GM20000 (cell line): ENCODE measurements at places on chromosomes 3 and 15.

DNA sequence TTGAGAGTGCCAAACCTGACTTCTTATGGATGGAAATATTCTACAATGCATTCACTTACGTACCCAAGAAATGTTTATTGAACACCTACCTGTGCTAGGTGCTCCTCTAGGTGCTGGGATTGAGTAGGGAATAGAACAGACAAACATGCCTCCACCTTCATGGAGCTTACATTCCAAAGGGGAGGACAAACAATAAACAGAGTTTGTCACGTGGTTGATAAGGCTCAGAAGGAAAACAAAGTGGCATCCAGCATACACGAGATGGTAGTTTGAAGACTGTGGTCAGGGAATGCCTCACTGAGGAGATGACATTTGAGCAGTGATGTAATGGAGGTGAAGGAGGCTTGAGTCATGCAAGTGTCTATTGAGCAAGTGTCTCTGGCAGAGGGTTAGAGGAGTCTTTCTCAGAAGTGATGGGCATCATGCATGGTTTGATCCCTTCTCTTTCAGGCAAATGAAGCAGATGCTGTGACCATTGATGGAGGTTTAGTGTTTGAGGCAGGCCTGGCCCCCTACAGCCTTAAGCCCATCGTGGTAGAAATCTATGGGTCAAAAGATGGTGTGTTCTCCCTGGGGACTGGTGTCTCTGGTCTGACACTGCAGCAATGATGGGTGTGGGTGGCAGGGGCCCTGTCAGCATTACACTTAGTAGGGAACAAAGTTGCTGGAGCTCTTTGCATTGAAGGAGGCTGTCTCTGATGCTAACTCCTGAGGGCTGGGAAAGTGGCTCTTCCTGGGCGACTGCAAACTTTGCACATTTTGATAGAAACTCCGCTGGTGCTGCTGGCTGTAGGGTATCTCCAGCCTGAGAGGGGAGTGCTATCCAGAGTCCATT is 29.7 kb upstream of the TOPBP1 start:
- no peak for DNase-seq

DNA sequence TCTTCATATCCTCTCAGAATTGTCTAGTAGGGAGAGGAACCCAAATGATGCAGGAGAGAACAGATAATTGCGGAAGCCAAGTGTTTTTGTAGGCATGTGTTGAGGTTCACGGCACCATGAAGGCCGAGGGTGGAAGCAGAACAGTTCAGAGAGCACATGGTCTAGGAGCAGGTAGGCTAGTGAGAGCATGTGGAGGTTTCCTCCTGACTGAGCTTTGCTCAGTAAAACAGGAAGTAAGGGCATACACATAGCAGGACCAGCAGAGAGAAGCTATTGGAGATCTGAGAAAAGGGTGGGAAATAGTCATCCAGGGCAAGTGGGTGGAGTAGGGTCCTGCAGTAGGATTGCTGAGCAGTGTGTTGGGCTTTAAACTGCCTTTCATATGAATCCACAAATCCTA is 491.1 kb downstream of the FHIT start:
- no peak for DNase-seq

DNA sequence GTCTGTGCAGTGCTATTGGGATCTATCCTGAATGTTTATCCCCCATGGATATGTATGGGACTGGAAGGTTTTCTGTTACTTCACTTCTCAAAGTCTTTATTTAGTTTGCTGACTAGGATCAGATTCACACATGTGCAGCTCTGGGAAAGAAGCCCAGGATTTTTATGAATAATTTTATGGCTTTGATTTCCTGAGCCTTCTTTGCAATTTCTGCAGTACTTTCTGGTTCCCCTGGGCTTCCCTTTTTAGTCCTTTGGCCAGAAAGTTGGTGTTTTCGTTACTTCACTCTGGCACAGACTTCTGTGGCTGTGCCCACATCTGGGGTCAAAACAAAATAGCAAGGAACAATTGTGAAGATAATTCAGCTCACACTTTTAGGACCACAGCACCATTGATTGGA is 721.0 kb downstream of the OTOL1 start:
- DNase-seq = no peak

DNA sequence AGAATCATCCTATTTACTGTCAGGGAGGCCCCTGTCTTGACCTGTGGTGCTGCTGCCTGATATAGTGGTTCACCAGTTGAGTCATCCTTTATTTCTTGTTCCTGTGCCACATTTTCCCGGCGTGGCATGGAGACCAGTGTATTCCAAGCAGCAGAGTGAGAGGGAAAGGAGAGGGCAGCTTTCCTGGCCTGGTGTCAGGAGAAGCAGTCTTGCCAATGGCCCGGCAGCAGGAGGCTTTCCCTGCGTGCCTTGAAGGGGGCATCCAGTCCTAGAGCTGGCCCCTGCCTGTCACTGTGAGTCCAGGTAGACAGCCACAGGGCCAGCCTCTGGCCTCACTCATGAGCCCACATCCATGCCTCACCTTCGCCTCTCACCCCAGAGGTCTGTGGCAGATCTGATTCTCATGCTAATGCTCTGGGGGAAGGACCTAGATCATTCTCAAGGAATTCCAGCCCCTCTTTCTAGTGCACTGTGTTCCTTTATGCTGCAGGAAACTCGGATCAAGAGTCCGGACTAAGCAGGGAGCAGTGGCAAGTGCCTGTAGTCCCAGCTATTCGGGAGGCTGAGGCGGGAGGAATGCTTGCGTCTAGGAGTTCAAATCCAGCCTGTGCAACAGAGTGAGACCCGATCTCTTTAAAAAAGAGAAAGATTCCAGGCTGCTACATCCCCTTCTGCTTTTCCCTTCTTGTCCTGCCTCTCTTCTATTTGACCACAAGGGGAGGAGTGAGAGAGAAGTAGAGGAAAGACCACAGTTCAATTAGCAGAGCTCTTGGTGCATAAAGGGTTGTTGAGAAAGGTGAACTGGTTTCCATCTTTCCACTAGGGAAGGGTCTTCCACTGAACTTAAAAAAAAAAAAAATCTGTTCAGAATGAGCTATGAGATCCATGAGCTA is 66.8 kb upstream of the HACD2 start:
- no peak for DNase-seq

GRCh38 chr15:74429781-74430400 is 3.9 kb downstream of the SEMA7A start:
- DNase-seq = no peak

GRCh38 chr3:194221336-194221735 is 85.4 kb downstream of the HES1 start:
- DNase-seq = no peak

- DNase-seq = no peak
Observed at GRCh38 chr15:90823455-90823974, 44.9 kb upstream of the FURIN start.

DNA sequence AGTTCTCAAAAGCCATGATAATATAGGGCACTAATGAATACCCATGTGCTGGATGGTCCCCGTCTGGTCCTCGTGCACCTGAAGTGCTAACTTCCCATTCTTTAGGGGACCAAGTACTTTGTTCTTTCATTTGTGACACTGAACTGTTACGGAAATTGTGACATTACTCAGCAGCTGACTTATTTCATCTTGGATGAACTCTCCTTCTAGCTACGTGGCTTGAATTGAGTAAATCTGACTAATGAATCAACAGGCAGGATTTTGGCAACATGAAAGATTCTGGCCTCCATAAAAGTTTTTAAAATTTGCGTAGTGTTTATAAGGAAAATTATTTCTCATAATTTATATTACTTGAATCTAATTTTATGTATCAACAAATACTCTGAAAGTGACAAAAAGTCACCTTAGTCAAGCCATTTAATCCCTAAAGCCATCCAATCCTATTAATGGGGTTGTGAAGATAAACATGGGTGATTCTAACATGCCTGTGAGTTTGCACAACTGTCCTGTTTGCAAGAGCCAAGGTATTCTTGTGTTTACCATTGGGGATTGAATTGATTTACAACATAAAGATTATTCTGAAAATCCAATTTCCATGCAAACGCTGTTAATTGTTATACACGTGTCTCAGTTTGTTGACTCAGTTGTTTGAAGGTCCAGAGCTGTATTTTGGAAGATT is 119.9 kb downstream of the AGBL1 start:
- DNase-seq = no peak

- DNase-seq = no peak
Observed at GRCh38 chr3:197796087-197796486, 5.0 kb downstream of the LRCH3 start.

DNA sequence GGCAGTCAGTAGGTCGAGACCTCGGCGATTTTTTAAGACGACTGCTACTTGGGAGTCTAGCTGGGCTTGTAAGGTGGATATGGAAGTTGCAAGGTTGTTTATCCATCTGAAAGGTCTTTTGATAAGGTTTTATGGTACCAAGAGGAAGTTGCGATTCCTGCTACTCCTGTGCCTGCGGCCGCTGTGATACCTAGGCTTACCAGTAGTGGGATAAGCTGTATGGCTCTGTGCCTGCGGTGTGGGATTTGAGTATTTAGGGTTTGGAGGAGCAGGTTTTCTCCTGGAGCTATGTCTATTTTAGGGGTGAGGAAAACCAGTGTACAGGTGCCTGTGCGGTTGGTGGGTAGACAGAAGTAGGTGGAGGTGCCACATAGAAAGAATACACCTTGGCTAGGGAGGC is 1059.8 kb downstream of the SI start:
- no peak for DNase-seq
